Foreskin keratinocyte (primary cell): ENCODE measurements at places on chromosomes 5 and 9.
A peak's percentile ranks its signal among the peaks of the same experiment; 100 is the strongest.

- no peak for DNase-seq
These were observed 11.1 kb downstream of the FTMT start for GRCh38 chr5:121862801-121863200.

- DNase-seq: no peak
These were observed 219.6 kb downstream of the ADAMTS6 start for GRCh38 chr5:65262096-65262495.

- DNase-seq: no peak
These were observed 57.0 kb upstream of the BOD1 start for GRCh38 chr5:173673295-173674101.

DNA sequence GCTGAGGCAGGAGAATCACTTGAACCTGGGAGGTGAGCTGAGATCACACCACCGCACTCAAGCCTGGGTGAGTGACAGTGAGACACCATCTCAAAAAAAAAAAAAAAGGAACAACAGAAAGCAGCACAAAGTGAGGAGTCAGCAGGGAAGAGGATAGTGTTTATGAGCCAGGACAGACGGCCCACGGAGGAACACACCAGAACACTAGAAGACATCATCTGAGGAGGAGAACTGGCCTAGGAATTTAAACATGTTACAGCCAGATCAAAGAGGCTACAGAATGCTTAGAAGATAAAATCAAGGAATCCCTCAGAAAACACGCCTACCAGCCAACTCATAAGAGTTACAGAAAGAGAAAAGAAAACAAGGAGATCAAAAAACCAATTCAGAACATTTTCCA lies 12.2 kb downstream of the UBAC1 start:
- DNase-seq: no peak

GRCh38 chr9:21974722-21975409 lies 19.3 kb downstream of the CDKN2A start:
- no peak for DNase-seq

DNA sequence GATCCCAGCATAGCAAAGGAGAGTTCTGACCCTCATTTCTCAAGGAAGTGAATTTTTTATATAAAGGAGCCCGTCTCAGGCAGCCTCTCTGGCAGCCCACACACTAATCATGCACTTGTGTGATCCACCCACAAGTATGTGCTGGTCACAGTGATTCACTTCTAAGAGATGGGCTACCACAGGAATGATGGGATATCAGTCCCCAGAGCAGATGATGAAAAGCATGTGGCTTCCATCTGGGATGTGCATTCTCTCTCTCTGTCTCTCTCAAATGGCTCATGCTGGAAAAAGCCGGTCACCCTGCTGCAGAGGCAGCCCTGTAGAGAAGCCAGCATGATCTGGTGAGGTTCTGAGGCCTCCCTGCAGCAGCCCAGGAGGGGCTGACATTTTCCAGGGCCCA lies 74.2 kb upstream of the ADCY2 start:
- no peak for DNase-seq

DNA sequence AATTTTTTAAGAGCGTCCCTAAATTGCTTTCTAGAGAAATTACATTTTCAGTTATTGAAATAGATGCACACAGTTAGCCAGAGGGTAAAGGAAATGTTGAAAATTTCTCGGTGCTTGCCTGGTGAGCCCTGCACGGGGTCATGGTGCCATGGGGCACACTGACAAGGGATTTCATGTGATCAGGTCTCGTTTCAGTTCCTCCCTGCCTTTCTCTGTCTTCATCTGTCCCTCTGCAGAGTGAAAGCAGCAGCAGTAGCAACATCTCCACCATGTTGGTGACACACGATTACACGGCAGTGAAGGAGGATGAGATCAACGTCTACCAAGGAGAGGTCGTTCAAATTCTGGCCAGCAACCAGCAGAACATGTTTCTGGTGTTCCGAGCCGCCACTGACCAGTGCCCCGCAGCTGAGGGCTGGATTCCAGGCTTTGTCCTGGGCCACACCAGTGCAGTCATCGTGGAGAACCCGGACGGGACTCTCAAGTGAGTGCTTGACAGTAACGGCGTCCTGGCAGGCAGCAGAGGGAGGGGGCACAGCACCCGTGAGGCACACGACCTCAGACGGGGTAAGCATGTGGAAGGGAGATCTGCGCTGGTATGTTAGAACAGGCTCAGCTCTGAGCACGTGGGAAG lies 89.1 kb upstream of the OTULINL start:
- DNase-seq: no peak

GRCh38 chr5:102902135-102902448 lies 147.0 kb downstream of the PAM start:
- DNase-seq: no peak

DNA sequence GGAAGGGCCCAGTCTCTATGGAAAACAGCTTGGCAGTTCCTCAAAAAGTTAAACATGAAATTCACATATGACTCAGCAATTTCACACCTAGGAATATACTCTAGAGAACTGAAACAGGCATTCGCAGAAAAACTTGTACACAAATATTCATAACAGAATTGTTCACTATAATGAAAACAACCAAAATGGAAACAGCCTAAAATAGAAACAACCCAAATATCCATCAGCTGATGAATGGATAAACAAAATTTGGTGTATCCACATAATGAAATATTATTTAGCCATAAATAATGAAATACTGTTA lies 4.8 kb upstream of the GPR150 start:
- DNase-seq: no peak

- peak; percentile 99 for DNase-seq
These were observed 690.9 kb upstream of the CDH18 start for GRCh38 chr5:20678814-20679298.

- no peak for DNase-seq
These were observed 61.6 kb upstream of the NEURL1B start for GRCh38 chr5:172579403-172579990.

GRCh38 chr9:114279693-114280092 lies 43.2 kb upstream of the ORM1 start:
- no peak for DNase-seq

DNA sequence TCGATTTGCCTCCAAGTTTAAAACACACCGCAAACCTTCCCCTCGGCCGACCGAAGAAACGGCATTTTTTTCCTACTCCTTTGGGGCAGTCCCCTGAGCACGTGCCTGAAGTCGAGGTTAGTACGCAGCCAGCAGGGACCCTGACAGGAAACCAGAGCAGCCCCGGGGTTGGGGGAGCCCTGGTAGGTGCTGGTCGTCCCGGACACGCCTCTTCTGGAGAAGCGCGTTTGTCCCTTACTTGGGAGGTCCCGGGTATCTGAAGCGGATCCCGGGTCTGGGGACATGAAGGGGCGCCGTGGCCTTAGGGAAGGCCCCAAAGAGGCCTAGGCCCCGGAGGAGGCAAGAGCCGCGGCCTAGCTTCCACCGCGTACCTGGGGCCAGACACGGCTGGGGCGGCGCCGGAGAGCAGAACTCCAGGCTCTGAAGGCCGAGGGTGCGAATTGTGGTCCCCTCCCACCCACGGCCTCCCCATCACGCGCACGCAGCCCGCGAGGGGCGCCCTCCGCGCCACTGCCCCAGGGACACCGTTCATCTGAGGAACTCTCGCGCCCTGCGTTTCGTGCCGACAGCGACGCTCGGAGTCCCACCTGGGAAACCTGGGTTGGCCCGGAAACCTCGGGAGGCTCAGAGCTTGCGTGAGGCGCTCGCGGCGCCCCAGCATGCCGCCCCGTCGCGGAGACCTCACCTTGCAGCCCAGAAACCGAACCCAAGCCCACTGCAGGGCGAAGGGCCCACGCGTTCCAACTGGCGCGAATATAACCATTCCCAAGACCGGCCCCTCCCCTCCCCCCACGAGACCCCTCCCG lies 10.4 kb downstream of the OTP start:
- DNase-seq: no peak

- no peak for DNase-seq
These were observed 127.8 kb downstream of the KCNIP1 start for GRCh38 chr5:170631466-170632195.

DNA sequence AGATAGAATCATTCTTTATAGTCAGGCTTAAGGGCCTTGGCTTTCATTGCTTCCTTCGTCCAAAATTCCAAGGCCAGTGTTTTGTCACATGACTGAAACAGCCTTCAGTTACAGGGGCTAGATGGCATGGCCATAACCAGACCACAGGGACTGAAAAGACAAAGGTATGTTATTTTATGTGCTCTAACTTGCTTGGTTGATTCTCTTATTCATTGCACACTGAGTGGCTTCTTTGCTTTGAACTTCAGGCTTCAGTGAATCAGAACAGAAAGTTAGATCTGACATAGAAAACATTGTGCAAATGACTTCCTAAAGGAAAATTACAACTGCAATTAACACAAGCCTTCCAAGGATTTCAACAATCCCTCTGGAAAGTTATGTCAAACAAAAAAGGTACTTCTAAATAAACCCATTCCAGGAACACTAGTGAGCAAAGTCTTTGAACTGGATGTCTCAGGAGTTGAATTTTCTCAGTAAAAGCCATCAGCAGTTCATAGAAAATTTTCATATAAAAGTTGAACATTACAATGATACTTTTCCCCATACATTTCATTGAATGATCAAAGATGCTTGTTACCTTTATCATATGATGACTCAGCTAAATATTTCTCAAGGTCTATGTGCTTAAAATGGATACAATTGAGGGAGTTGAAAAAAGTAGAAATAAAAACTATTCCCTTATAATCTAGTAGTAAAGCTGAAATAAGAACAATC lies 355.3 kb downstream of the TMEM232 start:
- no peak for DNase-seq

DNA sequence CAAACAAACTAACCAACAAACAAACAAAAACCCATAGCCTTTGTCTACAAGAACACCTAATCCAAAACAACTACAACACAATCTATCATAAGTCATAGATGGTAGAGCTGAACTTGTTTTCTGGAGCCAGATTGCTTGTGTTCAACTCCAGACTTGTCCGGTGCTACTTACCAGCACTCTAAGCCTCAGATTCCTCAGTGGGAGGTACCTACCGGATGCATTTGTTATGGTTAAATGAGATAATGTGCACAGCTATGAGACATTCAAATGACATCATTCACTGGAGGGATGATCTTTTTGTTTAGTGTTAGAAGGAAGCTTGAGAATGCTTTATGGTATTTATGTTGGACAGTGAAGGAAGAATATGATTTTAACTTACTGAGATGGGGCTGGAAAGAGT lies 592.9 kb upstream of the C9orf72 start:
- peak; percentile 23 for DNase-seq

GRCh38 chr9:16627967-16628366 lies 242.5 kb downstream of the BNC2 start:
- no peak for DNase-seq

- no peak for DNase-seq
These were observed 178.8 kb upstream of the KIF2A start for GRCh38 chr5:62127098-62127736.

DNA sequence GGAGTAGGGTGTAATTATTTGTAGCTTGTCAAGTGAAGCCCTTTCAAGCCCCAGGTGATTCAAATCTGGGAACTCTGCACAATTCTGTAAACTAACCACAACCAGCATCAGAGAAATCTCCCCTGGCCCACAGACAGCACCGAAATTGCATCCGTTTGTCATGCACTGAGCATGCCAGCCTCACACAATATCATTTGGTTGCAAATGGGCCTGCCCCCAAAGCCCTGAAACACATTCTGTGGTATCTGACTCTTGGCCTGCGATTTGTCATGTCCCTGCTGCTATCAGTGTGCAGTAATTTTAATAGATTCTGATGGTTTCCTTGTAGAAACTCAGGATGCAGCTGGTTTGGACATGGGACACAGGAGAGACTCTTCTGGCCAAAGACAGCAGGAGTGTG lies 35.3 kb downstream of the SNX24 start:
- no peak for DNase-seq

GRCh38 chr5:1737790-1738405 lies 61.7 kb downstream of the MRPL36 start:
- DNase-seq: peak; percentile 9

GRCh38 chr5:107570805-107571531 lies 99.8 kb downstream of the EFNA5 start:
- DNase-seq: peak; percentile 25

- no peak for DNase-seq
These were observed 87.5 kb upstream of the FBXW11 start for GRCh38 chr5:172093965-172094364.

DNA sequence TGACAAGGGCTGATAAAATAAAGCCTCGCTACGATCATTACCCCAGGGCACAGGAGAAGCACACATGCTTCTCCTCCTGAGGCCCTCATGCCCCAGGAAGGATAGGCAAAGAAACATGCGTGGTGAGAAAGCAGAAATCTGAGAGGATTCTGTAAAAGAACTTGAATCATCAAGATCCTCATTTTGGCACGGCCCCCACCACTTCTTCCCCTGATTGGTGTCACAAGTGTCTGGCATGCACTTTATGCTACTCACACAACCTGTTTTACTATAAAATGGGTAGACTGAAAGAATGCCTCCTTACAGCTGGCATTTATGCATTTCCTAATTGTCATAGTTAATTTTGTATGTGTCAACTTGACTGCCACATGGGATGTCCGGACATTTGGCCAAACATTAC lies 32.1 kb downstream of the PCA3 start:
- no peak for DNase-seq

DNA sequence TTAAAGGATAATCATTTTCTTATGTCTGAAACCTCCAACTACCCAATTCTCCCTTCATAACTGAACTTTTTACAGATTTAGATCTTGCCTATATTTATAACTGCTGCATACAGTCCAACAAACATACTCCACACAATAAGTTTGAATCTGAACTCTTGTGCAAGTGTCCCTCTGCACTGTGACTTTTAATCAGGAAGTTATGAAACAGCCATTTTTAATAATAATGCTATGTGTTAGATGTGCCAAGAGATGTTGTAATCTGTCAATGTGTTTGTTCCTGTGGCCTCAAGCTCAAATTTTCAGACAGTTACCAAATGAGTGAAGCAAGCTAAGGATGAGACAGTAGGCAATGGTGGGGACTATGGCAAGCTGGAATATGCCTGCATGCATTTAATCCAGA lies 57.6 kb upstream of the MTAP start:
- no peak for DNase-seq
